ENCODE measurements at places on chromosomes 3 and 15. TPM values are rescaled to one million over a fixed set of nuclear protein-coding genes. Genes with fewer than 3 reads are reported as not detected.

DNA sequence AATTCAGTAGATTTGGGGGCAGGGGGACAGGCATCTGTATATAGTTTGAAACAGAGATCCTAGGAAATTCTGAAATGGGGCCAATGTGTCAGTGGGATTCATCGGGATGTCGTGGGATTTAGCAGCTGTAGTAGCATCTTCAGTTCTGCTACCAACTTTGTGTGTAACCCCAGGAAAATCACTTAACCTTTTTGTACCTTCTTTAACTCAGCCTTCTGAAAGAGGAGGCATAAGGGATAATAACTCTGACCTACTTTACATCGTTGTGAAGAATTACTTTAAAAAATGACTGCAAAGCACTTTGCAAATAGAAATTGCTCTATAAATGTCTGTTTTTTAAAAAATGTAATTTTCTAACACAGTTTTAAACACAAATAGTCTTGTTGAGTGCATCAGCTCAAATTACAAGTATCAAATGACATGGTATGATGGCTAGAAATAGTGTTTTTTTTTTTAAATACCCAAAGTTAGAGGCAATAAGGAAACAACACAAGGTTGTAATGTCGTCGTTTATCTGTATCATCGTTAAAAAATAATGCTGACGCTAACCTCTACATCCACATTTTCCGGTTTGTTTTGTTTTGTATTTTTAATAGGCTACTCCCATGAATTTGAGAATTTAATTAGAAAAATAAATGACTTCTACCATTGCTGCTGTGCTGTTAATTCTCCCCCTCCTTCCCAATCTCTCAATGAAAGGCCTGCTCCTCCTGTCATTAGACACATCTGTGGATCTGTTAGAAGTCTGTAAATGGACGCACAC lies 338.5 kb downstream of the PTPRG start:
- DNase-seq, result no peak

The ADAMTS9 gene
- 15.1 TPM for total RNA-seq

DNA sequence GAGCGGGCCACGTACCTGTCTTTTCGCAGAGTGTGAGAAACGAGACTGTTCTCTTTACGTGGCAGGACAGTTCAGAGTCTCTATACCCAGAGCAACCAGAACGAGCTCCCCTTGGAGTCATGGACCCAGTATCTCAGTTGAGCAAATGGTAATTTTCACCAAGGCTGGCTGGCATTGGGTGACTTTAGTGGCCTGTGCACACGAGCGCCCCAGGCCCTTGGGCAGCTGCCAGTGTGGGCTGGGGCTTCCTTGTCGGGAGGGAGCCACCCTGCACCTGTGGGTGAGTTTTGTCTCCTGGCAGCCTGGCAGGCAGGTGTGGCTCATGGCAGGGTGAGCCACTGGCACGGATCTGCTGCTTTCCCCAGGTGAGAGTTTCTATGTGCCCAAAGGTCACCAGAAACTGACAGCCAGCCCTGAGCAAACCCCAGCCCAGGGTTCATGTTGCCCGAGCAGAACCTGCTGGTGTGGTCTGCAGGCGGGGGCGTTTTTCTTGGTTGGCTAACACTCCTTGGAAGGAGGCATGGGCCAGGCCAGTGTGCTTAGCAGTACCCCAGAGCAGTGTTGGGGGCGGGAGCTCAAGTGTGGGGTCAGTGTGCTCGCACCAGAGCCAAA lies 135.0 kb downstream of the TJP1 start:
- no peak for DNase-seq

The PDIA5 gene
- 17.7 TPM for total RNA-seq

The FBXO40 gene
- not detected for total RNA-seq

GRCh38 chr15:39855400-39855799 lies 64.7 kb downstream of the GPR176 start:
- no peak for DNase-seq
